Bronchial epithelial cell (primary cell): ENCODE measurements at places on chromosomes 6 and 20. TPM values are rescaled to one million over a fixed set of nuclear protein-coding genes. Genes with fewer than 3 reads are reported as not detected.
A peak's percentile ranks its signal among the peaks of the same experiment; 100 is the strongest.

GRCh38 chr6:43758617-43759050, 11.4 kb upstream of the VEGFA start:
- no peak for DNase-seq

DNA sequence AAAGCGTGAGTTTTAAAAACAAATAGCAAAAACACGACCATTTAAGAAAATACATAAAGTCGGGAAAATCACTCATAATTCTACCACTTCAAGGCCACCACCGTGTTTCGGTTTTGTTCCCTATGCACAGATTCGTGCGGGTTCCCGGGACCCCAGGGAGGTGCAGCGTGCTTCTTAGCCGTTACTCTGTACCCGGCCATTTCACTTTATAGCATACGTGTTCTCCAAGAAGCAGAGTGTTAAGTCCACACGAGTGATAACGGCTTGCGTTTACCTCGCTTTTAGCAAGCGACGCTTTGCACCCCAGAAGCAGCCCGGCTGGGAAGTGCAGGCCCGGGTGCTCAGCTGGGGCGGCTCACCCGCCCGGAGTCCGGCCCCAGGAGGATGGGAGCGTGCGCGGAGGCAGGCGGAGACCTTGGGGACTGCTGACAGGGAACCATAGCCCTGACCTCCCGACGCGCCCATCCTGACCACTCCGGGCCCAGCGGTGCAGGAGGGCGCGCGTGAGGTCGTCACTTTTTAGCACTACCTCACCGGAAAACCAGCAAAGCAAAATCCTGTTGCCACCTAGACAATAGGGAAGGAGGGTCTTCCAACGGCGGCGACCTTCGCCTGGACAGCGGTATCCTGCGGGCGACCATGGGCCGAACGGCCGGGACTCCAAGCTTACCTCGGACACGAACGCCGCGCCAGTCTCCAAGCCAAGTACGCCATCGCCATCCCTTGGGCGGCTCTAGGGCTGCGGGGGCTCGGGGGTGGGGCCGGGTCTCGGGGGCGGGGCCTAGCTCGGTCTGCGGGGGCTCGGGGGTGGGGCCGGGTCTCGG, at the start of gene ECI2:
TSS of gene ECI2 (minus strand) at position 735 of the 824 bp plus-strand sequence. CDS start at position 720, 15 bp downstream.
- DNase-seq: peak; percentile 45

- DNase-seq: no peak
Measured at GRCh38 chr20:47781632-47782031, 3.6 kb downstream of the SULF2 start.

- no peak for DNase-seq
Measured at GRCh38 chr20:12989586-12990115, 19.1 kb upstream of the SPTLC3 start.

- no peak for DNase-seq
Measured at GRCh38 chr6:12666886-12667285, 49.7 kb upstream of the PHACTR1 start.

DNA sequence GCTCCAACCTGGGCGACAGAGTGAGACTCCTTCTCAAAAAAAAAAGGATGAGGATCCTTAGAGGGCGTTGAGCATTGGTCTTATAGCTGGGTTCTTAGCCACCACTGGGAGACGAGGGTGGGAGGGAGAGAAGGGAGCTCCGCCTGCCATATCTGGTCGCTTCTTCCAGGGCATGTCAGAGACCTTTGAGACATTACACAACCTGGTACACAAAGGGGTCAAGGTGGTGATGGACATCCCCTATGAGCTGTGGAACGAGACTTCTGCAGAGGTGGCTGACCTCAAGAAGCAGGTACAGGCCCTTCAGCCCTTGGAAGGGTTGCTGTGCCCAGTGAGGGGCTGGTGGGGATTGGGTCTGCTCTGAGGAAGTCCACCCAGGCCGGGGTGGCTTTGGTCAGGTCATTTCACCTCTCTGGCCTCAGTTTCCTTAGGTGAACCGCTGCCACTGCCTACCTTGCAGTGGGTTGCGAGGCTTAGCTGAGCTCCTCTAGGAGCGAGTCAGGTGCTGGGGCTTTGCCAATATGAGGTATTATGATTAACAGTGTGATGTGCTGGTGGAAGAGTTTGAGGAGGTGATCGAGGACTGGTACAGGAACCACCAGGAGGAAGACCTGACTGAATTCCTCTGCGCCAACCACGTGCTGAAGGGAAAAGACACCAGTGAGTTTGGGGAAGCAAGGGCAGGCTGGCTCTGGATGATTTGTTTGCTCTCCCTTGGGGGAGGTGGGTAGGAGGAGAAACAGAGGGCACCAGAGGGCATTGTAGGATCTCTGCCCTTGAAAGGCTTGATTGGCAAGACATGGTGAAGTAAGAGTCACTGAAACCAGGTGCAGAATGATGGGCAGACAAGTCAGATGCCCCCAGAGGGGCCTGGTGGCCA, 8.5 kb downstream of the CNPY3 start:
- DNase-seq: peak; percentile 47

The DBNDD2 gene
- total RNA-seq: 12.9 and 18.2 TPM in 2 replicates

DNA sequence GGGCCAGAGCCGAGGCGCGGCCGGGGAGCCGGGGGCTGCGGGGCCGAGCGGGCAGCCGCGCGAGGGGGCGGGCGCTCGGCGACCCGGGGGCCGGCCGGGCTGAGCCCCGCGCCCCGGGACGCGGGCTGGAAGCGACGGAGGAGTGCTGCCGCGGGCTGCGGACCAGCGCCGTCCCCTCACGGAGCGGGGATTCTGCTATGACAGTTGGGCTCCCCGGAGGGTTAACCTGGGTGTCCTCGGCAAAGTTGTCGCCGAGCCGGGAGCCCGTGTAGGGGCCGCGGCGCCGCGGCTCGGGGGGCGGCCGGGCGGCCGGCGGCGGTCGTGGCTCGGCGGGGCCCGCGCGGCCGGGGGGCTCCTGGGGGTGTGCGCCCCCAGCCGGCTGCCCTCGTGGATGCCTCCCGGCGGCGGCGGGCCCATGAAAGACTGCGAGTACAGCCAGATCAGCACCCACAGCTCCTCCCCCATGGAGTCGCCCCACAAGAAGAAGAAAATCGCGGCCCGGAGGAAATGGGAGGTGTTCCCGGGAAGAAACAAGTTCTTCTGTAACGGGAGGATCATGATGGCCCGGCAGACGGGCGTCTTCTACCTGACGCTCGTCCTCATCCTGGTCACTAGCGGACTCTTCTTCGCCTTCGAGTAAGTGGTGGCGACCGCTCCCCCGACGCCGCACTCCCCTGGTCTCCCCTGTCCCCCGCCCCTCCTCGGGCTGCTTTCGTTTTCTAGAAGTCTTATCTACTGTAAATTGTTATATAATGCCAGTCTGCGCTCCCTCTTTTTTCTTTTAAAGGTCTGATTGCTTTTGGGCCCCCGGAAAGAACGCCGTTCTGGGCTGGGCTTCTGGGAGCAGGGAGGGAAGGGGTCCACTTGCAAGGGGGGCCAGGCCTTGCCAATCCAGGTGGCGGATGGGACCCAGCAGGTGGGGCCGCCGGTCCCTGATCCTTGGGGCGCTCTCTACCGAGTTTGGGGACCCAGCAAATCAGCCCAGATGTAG, 936 bp downstream of the ZDHHC14 start:
- peak; percentile 32 for DNase-seq

DNA sequence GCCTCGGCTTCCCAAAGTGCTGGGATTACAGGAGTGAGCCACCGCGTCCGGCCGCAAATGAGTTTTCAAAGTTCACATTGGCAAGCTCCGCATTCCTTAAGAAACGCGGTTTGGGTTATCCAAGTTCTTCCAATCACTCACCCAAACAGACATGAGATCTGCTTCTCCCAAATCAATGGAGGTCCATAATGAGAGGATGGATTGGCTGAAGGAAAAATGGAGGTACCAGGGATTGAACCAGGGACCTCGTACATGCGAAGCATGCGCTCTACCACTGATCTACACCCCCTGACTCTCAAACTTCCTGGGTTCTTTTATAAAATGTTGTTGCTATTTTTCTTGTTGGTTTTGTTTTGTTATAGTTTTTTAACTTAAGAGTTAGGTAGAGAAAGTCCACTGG, 170.0 kb downstream of the GPX5 start:
- peak; percentile 36 for DNase-seq

The PAQR8 gene
- total RNA-seq: 1.3 and 5.6 TPM in 2 replicates

The SSTR4 gene
- not detected in 2 replicates for total RNA-seq

GRCh38 chr20:56428881-56429280, 16.8 kb downstream of the CASS4 start:
- no peak for DNase-seq

- DNase-seq: no peak
Measured at GRCh38 chr6:71502956-71503355, 214.3 kb downstream of the OGFRL1 start.

DNA sequence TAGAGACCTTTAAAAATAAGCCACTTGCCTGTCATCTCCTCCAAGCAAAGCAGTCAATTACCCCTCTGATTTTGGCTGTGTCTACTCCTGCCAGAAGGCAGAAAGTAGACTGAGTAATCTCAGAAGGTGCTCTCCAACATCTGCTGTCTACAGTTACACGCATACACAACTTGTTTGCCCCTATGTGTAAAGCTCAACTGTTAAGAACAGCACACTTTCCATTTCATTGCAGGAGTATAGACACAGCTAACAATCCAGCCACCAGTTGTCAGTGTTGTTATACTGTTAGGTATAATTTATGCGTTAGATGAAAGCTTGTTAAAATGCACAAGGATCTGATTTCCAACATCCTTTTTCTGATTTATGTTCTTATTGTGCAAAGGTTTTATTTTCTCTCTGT, 88.2 kb downstream of the SAMD3 start:
- DNase-seq: no peak

DNA sequence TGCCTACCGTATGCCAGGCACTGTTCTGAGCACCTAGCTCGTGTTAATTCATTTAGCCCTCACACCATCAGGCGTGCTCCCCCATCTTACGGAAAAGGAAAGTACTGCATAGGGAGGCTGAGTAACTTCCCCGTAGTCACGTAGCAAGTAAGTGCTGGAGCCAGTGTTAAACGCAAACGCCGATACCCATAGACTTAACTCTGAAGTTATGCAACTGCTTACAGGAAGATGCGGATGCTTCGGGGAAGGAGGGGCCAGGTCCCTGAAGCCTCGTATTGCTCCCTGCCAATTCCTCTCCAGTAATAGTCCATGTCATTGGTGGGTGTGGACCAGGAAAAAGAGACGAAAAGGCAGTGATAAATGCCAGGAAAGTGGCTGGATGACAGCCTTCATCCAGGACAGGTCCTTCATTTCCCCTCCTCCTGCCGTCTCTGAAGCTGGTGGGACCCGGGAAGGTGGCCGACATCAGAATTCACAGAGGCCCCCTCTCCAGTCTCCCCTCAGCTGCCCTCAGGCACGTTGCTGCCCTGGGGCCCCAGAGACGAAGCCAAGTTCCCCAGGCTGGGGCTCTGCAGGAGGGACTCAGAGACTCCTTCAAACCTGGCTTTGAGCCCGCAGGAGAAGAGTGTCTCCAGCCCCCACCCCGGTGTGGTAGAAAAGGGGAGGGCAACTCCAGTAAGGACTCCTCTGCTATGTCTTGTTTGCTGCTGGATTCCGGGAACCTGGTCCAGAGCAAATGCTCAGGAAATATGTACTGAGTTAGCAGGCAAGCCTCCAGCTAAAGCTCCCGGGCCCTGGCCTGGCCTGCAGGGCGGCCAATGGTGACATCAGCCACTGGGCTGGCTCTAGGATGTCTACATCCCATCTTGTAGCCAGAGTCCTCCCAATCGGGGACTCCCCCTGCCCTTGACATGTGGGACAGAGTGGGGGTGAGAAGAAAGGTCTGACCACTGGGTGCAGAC, 37.8 kb downstream of the RAB44 start:
- peak; percentile 92 for DNase-seq

DNA sequence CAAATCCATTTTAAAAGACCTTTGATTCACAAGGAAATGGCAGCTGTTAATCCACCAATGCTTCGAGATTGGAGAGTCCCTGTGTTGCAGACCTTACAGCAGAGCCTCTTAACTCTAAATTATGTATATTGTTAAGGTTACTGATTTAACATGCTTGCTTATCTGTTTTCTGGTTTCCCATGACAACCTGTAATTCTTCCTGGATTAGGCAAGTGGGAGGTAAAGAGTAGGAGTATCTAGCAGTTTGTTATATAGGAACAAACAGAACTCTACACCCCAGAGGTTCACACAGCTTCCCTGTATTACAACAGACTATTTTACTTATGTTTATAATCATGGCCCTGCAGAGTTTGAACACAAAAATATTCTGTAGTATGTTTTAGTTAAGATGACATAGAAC, 39.5 kb downstream of the NKX2-4 start:
- no peak for DNase-seq

The THBS2 gene
- total RNA-seq: 3.6 and 8.7 TPM in 2 replicates

- DNase-seq: peak; percentile 90
Measured at GRCh38 chr6:53492860-53493634, 51.9 kb downstream of the GCLC start.

DNA sequence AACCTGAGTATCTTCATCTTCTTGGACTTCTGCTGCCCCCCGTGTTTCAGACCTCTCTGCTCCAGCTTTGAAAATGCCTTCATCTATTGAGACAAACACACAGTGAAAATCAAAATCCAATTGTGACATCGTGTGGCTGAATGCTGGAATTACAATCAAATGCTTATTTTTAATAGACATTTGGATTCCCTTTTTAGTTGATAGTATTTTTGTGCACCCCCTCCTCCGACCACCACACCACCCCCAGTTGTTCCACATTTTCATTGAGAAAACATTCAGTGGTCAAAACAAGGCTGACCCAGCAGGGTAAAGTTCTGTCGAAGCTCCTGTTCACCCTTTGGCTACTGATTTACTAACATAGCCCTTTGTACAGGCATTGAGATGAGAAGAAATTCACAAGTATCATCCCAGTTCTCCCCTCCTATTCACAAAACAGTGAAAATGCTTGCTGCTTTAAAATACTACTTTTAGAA, 79.0 kb downstream of the NRSN1 start:
- DNase-seq: peak; percentile 43

DNA sequence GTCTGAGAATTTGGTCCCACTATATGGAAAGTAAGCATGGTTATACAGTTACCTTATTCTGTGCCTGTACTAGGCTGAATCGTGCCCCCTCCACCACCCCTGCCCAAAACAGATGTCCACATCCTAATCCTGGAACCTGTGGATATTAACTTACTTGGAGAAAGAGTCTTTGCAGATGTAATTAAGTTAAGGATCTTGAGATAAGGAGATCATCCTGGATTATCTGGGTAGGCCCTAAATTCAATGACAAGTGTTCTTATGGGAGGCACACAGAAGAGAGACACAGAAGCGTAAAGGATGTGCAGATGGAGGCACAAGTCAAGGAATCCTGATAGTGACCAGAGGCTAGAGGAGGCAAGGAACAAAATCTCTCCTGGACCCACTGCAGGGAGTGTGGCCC, 116.7 kb upstream of the MAN1A1 start:
- DNase-seq: no peak

- no peak for DNase-seq
Measured at GRCh38 chr6:68754681-68755213, 119.7 kb downstream of the ADGRB3 start.

DNA sequence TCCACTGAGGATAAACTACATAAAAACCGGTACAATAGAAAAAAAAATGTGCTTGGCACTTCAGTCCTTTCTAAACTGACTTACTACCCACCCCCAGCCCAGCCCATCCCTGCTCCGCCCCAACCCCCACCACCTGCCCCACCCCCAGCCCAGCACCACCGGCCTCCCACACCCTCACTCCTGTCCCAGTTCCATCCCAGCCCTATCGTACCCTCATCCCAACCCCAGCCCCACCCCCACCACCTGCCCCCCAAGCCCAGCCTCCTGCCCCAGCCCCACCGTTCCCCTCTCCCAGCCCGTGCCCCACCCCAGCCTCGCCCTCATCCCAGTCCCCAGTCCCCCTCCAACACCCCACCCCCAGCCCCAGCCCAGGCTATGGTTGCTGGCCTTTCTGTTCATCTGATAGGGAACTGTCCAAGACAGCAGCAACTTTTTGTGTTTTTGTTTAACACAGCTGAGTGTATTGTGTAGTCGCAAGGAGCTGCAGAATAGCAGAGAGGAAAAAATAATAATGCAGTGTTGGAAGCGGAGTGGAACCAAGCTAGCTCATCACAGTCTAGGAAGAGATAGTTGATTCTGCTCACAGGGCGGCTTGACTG, 61.9 kb downstream of the SASH1 start:
- no peak for DNase-seq
